Activated naive CD4-positive, alpha-beta T cell treated with anti-CD3 and anti-CD28 coated beads for 36 hours (primary cell): ENCODE measurements at places on chromosomes 16 and 17. TPM values are rescaled to one million over a fixed set of nuclear protein-coding genes. Genes with fewer than 3 reads are reported as not detected.
A peak's percentile ranks its signal among the peaks of the same experiment; 100 is the strongest.

DNA sequence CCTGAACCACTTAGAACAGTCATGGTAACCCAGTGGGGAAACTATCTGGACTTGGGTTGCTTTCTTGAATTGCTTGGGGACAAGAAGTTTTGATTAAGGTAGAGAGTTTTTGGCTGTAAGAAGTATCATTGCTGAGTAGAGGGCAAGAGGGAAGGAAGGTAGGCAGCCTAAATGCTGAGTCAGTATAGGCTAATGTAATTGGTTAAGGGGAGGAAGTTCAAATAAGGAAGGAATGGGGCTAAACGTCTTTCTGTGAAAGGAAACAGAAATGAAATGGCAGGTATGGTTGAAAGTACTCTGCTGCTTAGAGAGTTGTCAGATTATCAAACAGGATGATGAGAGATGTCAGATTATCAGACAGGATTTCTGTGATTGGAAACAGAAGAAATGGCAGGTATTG, 20.3 kb downstream of the KPNB1 start:
- H3K4me1 ChIP-seq = peaks cover 41% of the 10 kb centered on the region
- DNase-seq = no peak
- H3K27me3 ChIP-seq = no peaks in the 10 kb centered on the region
- H3K4me3 ChIP-seq = no peak overlapping the region
- peaks cover 85% of the 10 kb centered on the region for H3K36me3 ChIP-seq

MMP2 gene
- total RNA-seq = not detected

DNA sequence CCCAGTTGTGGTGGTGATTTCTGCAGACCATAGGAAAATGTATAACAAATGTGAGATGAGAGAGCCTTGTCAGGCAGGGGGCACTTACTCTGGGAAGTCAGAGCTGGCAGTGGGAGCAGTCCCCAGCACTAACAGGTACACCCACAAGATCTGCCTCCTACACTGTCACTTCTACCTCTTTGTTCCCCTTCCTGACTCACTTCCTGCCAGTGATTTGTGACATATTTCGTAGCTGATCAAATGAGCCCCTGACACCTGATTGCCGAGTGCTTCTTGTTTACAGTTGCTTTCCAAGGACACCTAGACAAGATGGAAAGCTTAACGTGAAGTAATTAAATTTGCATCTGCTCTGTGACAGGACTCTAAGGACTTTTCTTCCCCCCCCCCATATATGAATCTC, 40.5 kb downstream of the FTO start:
- H3K4me3 ChIP-seq = peak overlapping the region; percentile 1
- DNase-seq = peak; percentile 60
- H3K27me3 ChIP-seq = no peaks in the 10 kb centered on the region
- peaks cover 36% of the 10 kb centered on the region for H3K4me1 ChIP-seq

GRCh38 chr17:13266606-13267005, 248.8 kb upstream of the ELAC2 start:
- H3K4me1 ChIP-seq = no peaks in the 10 kb centered on the region
- DNase-seq = no peak
